Right renal pelvis (tissue), 4 donors: ENCODE measurements at places on chromosomes 11 and 22.

DNA sequence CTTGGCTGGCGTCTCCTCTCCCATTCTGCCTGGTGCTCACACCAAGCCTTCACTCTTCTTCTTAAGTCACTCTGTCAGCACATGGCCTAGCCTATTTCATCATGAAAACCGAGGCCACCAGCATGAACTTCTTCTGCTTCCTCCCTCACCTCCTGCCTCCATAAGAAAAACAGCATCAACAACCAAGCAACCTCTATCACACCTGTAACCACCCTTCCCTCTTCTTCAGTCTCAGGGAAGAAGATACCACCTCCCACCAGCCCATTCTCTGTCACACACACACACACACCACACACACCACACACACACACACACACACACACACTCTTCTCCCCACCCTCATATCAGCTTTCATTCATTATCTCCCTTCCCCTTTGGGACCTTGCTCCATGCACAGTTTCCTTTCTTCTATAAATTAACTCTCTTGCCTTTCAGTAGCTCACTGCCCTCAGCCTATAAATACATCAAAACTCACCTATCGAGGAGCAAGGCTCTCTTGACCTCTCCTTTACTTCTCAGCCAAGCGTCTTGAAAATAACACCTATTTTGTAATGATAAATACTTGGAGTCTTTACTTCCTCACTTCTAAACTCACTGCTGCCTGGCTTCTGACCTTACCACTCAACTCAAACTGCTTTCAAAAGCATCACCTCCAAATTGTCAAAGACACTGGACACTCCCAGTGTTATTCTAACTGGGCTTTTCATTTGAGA is 36.6 kb downstream of the SC5D start:
- DNase-seq = no peak

DNA sequence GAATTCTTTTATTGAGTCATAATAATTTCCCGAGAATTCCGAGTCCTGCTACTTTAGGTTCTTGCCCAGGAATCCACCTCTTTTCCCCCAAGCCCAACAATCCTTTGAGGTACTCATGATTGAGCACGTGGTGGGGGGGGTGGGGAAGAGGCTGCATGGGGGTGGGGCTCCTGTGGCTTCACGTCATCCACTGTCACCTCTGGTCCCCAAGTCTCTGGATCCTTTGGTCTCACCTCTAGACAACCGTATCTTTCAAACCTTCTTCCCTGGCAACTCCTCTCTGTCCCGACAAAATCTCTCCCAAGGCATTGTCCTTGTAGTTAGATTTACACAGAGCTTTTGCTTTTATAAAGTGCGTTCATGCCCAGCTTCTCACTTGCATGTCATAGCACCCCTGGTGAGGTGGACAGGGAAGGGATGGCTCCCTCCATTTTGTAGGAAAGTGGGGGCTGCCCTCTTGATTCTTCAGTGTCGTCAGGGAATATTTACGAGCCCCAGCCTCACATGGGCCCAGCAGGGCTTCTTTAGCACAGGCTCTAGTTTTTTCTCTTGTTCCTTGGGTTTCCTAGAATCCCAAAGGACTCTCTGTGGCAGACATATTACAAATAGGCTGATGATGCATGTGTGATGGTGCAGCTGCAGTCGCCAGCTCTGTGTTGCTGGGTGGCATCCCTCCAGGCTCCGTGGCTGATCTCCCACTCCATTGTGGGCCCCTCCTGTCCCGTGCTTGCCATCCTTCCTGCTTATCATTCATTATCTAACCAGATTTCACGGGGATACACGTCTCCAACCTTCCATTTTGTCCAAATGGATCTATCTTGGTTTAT is 8.4 kb downstream of the UCP3 start:
- no peak for DNase-seq

- DNase-seq = no peak
Observed at GRCh38 chr11:61627850-61628661, 47.2 kb upstream of the SYT7 start.

DNA sequence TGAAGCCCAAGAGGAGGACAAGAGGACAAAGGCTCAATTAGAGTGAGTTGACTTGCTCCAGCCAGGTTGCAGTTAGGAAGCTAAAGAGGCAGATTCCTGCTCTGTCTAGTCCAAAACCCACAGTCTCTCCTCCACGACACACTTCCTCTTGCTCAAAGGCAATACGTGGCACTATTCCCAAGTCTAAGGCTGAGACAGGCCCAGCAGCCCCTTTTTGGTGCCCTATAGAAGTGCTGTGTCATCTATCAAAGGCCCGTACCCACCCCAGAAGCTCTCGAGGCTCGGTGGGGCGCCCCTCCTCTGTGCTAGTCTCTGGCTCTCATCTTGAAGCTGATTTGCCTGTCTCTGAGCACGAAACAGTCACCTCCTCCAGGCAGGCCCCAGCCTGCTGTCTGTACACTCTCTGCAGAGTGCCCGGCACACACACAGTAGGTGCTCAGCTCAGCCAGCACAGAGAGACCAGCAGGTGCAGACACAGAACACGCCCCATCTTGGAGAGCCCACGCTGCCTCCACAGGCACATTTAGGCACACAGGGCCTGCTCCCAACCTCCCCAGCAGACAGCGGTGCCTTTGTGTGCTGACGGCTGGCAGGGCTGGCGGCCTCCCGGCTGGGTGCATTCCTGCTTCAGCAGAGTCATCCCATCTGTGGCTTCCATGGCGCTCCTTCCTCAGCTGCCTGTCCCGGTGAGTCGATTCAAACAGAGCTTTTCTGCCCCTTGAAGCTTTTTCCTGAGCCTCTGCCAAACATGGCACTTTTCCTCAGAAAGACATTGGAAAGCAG is 52.8 kb downstream of the MYH9 start:
- DNase-seq = no peak

DNA sequence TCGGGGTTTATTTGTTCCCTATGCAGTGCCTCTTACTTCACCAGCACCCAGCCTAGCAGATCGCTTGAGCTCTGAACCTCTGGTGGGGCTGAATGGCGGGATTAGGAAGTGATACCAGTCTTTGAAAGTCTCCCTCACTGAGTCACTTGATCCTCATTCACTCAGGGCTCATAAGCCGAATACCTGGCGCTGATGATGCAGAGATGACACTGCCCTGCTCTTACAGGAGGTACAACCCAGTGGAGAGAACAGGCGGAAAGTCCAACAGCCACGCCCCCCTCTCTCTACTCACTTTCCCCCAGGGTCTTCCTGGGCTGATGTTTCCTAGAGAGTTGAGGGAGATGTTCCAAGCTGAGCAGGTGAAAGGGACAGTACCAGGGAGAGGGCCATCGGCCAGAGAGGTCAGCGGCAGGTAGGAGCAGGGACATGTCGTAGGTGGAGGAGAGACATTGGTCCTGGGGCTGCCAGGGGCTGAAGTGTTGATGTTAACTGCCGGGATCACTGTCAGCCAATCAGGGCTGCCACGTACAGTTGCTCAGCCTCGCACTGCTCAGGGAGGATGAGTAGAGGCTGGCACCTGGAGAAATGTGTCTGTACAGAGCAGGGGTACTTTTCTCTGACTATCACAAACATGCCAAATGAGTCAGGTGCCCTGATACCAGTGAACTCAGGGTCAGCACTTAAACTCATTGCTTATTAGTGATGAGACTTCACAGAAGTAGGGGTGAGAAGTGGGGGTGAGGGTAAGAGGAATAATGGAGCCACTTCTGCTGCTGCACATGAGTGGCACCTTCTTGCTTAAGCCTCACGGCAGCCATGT is 9.9 kb upstream of the APOBEC3A start:
- DNase-seq = no peak

DNA sequence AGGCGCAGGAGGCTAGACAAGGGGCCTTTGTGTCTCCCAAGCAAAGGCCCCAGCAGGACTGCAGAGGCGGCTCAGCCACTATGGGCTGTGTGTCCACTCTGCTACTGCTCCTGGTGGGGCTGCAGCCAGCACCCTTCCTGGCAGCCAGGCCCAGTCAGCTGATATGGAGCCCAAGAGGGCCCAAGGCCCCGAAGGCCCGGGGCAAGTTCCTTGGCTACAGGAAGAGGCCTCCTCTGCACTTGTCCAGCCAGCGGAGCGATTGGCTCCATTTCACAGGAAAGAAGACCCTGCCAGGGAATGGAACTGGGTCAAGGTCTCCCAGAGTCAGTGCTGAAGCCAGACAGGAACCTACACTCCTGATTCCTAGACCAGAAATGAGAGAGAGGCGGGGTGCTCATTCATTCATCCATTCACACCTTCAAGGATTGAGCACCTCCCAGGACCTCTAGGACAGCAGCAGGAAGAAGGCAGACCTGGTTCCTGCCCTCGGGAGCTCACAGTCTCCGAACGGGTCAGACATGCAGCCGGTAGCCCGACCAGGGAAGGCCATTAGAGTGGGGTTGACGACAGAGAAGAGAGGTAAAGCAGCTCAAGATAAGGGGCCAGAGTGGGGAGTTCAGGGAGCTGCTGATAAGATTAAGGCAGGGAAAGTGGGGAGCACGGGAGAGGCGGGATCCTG is 811 bp upstream of the P2RY2 start:
- DNase-seq = no peak
